ENCODE measurements at places on chromosomes 3 and 15.

- no peak for DNase-seq
Measured at GRCh38 chr3:165156757-165157420, 39.3 kb downstream of the SLITRK3 start.

DNA sequence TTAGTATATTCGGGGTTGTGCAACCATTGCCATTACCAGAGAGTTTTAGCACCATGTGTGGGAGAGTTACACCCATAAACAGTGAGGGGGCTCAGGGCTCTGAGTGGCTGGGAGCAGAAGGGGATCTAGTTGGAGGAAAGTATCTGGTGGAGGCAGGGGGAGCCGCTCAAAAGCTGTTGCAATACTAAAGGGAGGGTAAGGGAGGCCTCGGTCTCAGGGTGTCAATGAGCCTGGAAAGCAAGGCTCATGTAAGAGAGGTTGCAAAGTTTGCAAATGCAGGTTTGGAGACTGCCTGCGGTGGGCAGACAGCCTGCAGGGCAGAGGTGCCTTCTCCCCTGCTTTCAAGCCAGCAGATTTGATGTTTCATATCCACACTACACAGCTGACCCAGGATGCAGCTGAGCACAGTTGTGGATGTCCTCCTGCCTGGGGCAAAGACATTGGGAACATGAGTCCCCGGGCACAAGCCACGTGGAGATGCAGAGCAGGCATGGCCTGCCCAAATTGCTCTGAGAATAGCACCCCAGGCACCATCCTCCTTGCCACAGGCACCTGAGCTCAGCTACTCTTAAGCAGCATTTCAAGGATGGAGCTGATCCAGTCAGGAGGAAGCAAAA is 181.4 kb downstream of the TLE3 start:
- no peak for DNase-seq

DNA sequence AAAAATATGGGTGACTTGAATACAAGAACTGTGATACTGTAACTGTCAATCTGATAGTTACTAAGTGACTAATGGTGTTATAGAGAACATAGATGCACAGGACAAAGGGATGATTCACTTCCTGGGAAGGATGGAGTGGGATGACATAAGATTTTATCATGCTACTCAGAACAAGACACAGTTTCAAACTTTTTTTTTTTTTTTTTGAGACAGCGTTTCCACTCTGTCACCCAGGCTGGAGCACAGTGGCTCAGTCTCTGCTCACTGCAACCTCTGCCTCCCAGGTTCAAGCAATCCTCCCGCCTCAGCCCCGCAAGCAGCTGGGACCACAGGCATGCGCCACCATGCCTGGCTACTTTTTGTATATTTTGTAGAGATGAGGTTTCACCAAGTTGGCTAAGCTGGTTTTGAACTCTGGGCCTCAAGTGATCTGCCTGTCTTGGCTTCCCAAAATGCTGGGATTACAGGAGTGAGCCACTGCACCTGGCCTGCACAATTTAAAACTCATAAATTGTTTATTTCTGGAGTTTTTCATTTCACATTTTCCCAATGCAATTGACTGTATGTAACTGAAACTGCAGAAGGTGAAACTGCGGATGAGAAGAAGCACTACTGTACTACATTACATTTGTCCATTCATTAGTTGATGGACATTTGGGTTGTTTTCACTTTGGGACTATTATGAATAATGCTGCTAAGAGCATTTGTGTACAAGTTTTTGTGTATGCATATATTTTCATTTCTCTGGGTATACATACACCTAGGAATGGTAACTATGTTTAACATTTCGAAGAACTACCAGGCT is 40.6 kb downstream of the ADIPOQ start:
- DNase-seq, result peak; percentile 91

DNA sequence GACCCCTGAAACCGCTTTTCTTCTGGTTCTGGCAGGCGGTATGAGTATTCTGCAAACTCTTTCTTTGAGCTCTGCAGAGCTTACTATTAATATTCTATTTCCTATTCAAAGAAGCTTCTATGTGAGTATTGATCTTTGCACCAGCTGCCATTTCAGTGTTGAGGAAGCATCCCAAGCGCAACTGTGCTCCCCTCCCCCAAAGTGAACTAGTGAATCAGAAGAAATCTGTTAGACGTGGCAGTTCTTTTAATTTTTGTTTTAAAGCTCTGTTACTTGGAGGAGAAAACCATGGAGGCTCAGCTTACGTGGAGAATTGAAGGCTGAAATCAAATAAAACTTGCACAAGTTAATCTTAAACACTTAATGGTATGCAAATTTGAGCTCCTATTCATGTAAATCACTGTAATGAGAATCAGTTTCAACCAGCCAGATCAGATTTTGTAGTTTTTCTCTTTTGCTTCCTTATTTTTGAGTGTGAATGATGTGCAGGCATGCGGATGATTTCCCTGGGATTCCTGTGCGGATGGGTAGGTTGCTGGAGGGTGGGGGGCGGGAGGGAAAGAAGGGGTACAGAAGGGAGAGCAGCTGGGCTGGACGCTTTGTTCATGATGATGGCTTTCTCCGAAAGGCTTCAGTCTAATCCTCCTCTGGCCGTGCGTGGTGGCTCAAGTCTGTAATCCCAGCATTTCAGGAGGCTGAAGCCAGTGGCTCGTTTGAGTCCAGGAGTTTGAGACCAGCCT is 16.1 kb upstream of the AGBL1 start:
- no peak for DNase-seq

DNA sequence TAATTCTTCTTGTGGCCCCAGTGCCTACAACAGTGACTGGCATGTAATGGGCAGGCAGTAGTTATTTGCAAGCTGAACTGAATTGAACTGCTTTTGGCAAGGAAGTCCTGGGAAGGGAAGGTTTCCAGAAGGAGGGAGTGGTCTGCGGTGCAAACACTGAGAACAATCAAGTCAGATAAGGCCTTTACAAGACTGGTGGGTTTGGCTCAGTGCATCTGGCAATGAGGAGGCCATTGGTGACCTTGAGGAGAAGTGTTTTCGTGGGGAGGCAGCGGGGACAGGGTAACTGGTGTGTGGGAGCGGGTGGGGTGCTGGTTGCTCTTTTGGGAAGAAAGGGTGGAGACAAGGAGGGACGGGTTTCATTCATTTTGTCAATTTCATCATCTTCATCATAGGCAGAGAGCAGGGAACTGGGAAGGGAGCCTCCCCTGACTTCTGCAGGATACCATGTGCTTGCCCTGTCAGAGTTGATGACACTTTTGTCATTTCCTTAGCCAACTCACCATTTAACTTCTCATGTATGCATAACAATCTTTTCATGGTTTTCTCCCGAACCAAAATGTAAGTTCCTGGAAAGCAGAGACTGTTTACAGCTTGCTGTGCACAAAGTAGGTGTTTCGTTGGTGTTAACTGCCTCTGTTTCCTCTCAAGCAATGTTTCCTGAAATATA is 8.4 kb upstream of the EHD4 start:
- no peak for DNase-seq

DNA sequence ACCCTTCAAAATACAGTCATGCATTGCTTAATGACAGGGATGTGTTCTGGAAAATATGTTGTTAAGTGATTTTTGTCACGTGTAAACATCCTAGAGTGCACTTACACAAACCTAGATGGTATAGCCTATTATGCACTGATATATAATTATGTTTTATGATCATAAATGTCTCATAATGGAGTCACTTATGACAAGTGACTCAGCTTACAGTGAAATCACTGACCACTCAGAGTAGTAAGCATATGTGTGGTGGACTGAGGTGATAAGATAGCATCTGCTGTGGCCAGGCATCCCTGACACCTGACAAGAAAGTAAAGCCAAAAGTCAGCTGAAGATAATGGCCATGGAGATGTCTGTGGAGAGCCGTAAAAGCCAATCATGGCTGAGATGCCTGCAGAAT is 5.4 kb downstream of the ACAD11 start:
- no peak for DNase-seq

- DNase-seq, result no peak
Measured at GRCh38 chr15:60551147-60551780, 72.3 kb upstream of the ICE2 start.

DNA sequence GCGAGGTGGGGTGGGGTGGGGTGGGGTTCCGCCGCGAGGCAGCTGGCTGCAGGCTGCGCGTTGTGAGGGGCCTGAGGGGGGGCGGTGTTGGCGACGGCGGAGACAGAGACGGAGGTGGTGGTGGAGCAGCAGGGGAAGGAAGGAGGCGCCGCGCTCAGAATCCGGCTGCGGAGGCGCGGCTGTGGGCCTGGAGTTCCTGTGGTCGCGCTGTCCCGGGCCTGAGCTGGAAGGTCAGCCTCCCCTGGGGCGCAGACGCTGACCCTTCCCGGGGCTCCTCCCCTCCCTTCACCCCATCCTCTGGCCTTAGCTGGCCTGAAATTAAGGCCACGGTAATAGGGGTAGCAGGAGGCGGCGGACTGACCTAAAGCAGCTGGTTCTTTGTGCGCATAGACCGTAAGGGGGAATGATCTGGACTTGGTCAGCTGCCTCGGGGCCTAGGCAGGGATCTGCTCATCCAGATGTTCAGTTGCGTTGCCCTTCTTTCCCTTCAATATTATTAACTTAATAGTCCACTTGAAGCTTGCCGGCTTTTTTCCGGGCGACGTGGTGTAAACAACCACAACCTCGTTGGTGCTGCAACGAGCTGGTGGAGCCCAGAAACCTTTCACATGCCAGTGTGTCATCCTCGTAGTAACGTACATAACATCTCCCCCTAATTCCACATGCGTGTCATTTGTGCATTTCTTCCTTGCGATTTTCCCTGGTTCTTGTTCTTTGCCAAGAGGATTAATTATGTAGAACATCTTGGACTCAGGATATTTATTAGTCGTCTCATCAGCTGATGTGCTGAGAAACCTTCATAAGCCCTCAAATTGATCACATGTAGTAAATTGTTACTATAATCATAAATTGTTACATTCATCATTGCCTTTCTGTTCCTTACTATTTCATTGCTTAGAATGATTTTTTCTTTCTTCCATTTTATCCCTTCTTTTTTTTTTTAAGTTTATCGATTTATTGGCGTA is 626 bp downstream of the SEC62 start:
- peak; percentile 36 for DNase-seq

DNA sequence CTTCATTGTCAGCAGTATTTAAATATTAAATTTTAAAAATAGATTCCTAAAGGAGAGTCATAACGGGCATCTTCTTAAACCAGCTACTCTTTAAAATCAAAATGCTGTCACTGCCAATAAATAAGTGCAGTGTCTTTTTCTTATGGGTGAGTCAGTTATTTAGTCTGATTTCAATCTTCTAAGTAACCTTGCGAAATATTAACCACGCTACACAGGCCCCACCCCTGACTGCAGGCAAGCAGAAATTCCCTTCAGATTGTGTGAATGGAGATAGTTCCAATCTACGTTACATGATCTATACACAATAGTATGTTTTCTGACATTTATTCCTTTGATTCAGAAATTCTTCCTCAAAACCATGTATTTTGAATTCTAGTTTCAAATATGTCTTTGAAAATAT is 141.5 kb downstream of the GADL1 start:
- peak; percentile 77 for DNase-seq

DNA sequence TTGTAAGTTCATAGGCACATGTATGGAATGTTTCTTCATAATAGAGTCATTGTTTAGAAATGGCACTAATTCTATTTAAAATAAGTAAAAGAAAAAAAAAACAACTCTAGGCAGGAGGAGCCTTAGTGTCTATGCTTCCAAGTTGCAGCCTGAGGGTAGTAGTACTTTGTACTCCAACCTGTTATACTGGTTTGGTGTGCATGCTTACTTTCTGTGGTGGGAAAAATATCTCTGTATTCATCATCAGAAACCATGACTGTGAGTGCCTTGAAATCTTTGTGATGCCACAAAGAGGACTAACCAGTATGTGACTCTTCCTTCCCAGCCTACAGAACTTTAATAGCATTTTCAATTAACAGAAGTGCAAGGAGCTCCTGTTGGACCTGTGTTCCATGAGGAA is 4.4 kb downstream of the NAALADL2 start:
- DNase-seq, result no peak

DNA sequence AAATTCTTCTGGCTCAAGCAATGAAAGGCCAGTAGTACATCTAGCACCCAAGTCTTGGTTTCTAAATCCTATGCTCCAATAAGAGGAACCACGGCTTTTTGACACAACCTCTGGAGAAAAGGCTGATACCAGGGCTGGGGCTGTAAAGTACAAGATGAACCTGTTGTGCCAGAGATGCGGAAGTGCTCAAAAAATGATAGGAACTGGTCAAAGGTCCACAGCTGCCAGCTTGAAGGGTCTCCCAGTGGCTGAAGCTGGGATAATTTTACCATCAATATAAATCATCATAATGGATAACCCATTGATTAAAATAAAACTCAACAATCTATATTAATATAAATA is 558 bp upstream of the NCEH1 start:
- DNase-seq, result no peak

DNA sequence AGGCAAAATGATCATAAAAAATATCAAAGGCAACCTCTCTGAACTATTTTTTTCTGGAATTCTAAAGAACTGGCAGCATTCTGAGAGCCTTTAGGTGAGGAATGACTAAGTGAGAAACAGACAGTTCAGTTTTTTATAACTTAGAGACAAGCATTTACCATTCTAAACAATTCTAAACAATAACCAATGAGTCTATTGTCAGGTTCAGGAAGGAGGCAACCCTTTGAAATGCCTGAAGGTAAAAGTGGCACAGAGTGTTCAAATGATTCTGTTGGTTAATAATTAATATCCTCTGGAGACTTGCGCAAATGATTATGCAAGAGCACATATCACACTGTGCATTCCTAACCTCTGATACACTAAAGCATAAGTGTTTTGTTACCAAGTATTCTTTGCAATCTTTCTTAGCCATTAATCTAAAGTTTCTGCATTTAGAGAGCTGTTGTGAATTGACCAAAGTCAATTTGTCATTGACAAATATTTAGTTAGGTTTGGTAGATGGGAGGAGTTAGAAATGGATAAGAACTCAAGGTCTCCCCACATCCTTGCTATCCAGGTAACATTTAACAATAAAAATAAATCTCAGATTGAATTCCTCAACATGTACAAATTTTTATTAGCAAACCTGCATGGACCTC is 9.2 kb upstream of the TGFBR2 start:
- peak; percentile 84 for DNase-seq

DNA sequence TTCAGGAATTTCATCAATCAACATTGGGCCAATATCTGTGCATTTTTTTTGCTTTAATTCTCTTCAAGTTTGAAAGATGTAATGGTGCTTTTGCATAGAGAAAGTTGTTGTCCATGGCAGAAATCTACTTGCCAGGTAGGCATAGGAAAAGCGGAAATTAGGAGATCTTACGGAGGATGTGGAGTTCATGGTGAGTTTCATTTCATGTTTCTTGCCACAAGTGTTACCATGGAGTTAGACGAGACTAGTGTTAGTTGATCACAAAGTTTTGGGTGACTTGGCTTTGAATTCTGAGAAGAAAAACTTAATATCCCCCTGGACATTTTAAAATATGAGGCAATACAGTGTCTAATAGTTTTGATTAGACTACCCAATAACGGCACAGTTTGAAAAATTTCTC is 1.0 kb upstream of the P2RY13 start:
- no peak for DNase-seq

DNA sequence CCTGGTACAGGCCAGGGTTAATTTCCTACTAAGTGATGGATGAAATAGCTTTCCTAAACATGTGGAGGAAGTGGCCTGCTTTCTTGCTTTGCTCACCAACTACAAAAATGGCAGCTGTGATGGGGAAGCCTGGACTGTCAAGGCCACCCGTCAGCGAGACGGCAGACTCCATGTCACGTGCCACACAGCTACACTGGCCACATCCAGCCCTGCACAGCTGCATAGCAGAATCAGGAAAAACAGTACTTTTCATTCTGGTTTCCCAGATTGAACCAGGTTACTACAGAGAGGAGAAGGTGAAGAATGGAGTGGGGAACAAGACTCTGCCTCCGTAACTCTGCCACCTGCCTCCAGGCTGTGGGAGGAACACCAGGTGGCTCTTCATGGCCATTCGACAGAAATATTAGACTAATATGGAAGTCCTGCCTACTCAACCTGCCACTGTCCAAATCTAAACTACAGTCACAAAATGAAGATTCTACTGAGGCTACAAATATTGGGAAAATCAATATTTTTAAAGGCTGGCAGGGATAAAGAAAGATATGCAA is 174.3 kb downstream of the MAGI1 start:
- no peak for DNase-seq

Data from fibroblast of skin of right biceps (primary cell).